Left cardiac atrium (tissue), 4 donors: ENCODE measurements at places on chromosomes 7 and 10.
A peak's percentile ranks its signal among the peaks of the same experiment; 100 is the strongest.

GRCh38 chr10:77456414-77456813, 181.2 kb downstream of the KCNMA1 start:
- DNase-seq = no peak

DNA sequence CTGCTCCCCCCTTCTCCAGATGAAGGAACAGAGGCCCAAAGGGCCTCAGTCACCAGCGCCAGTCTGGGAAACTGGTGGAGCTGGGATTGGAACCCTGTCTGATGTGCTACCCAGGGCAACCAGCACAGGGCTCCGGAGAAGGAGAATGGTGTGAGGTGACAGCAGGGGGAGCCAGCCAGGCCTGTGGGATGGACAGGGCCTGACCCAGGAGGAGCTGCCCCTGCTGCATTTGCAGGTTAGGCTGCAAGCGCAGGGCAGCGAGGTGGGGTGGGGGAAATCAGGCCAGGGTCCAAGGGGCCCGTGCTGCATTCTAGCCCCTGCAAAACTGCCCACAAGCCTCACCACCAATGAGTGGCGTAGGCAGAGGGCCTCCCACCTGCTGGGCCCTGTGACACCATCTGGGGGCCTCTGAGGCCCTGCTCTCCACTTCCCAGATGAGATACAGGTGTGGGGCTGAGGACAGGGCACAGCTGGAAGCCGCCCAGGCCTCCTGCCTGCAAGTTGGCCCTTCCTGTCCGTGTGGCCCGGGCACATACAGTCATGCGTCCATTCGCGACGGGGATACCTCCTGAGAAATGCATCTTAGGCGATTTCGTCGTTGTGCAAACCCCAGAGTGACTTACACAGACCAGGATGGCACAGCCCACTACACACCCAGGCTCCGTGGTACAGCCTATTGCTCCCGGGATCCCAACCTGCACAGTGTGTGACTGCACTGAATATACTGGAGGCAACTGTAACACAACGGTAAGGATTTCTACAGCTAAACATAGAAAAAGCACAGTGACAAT, 45.3 kb downstream of the RASGEF1A start:
- peak; percentile 22 for DNase-seq

- no peak for DNase-seq
Measured at GRCh38 chr7:147765301-147765700, 825.3 kb upstream of the C7orf33 start.

DNA sequence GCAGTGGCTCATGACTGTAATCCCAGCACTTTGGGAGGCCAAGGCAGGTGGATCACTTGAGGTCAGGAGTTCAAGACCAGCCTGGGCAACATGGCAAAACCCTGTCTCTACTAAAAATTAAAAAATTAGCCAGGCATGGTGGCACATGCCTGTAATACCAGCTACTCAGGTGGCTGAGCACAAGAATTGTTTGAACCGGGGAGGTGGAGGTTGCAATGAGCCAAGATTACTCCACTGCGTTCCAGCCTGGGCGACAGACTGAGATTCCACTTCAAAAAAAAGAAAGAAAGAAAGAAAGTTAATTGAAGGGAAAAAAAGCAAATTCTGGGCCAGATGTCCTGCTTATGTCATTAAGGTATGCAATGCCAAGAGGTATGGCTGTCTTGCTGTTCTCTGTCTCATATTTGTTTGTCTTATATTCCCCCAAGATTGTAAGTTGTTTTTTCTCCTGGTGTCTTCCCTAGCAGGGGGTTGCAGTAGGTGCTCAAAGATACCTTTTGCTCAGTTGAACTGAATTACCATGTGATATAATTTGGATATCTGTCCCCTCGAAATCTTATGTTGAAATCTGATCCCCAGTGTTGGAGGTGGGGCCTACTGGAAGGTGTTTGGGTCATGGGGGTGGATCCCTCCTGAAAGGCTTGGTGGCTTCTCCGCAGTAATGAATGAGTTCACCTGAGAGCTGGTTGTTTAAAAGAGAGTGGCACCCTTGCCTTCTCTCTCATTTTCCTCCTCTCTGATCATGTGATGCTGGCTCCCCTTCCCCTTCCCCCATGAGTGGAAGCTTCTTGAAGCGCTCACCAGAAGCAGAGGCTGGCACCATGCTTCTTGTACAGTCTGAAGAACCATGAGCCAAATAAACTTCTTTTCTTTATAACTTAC, 60.9 kb downstream of the MYOF start:
- DNase-seq = no peak

DNA sequence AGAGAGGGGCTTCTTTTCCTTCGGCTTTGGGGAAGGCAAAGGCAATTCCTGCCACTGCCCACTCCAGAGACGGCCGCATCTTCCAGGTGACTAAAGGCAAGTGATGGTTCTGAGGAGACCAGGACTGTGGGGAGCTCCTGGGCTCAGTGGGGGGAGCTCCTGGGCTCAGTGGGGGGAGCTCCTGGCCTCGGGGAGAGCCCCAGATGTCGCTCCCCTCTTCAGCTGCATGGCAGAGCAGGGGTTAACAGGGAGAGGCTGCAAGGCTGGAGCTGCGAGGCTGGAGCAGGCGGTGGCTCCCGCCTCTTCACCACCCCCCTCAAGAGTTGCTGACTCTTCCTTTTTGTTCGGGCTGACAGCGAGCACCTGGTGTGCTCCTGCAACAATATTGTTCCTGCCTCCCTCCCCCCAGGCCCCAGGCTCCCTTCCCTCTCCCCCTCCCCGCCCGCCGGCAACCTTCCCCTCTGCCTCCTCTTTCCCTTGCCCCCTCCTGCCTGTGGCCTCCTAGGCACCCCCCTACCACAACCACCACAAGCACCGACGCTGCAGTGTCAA, 56.3 kb upstream of the LBX1 start:
- DNase-seq = no peak

DNA sequence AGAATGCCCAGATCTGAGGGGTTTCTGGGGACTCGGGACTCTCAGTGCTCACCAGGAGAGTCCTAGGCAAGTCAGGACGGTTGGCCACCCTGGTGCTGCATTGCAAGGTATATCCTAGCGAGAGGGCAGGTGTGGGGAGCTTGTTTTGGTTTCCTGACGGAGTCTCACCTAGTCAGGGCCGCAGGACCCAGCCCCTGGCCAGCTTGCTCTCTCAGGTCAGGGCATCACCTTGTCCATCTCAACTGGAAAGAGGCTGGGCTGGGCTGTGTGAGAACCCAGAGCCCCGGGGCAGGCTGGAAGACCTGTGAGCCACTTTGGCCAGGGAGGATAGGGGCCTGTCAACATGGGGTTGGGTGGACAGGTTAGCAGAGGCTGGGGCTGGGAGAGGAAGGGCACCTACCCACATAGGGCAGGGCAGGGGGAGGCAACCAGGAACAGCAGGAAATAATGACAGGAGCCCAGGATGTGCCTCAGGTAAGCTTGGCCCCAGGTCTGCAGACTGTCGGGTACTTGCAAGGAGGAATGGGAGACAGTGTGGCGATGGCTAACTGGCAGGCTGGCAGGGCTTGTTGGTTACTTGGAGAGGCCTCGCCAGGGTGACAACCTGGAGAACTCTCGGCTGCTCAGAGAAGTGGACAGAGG, 31.5 kb downstream of the DNAJB12 start:
- DNase-seq = no peak

- DNase-seq = no peak
Measured at GRCh38 chr7:1823376-1824150, 153.5 kb downstream of the ELFN1 start.

DNA sequence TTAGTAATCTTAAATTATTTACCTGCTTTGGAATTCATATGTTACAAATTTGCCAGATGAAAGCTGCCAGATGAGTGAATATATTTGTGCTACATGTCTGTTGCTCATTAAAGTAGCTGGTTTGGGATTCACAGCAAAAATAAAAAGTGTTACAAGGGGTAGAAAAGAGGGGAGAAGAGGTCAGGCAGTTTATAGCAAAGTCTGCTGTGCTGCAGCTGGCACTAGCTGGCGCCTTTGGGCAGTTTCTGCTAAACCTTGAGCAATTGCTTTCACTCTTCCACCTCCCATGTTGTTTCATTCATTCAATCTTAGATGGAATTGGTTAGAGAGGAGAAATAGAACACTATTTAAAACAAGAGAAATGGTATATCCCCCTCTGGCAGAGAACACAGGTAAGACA, 404.1 kb upstream of the LRGUK start:
- DNase-seq = no peak

GRCh38 chr7:11810043-11810625, 21.9 kb downstream of the THSD7A start:
- no peak for DNase-seq

- no peak for DNase-seq
Measured at GRCh38 chr10:13857451-13857850, 270.7 kb downstream of the PRPF18 start.

DNA sequence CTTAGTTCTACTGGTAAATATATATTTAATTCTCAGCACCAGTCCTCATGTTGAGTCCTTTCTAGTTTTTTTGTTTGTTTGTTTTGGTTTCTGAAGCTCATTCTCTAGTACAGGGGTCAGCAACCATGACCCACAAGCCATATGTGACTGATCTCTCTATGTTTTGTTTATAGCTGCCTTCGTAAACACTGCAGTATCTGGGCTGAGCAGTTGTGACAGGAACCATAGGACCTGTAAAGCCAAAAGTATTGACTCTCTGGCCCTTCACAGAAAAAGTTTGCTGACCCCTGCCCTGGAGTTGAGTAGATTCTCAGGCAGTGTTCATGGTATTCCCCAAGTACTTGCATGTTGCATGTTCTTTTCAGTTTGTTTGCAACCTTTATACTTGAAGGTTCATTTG, 20.8 kb downstream of the NET1 start:
- no peak for DNase-seq

DNA sequence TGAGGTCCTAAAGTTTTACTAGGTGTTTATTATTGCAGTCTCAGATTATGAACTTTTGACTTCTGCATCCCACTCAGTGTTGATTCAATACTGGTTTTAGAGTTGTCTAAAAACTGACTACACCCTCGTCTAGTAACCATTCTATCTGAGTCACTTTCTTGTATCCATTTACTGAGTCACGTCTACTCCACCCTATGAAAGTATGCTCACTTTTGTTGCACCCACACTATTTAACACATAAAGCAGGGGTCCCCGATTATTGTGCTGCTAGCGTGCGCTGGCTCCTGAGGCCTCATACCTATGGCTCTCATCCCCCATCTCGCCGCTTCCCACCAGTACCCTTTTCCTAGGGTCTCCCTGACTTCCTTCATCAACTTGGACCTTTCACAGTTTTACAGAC, 2.0 kb downstream of the SAMD9 start:
- no peak for DNase-seq

GRCh38 chr7:36202398-36202797, 49.3 kb downstream of the EEPD1 start:
- DNase-seq = no peak
